ENCODE measurements at places on chromosomes 2 and 18.

- H3K4me1 ChIP-seq = peaks cover 28% of the 10 kb centered on the region
- peak overlapping the region; percentile 74 for H3K27ac ChIP-seq
- H3K36me3 ChIP-seq = no peaks in the 10 kb centered on the region
- no peak for DNase-seq
- peaks cover 4% of the 10 kb centered on the region for H3K27me3 ChIP-seq
Measured at GRCh38 chr2:17309181-17309580, 209.1 kb downstream of the RAD51AP2 start.

GRCh38 chr18:61679836-61680235 is 213.0 kb downstream of the RNF152 start:
- H3K4me1 ChIP-seq = no peaks in the 10 kb centered on the region
- H3K27me3 ChIP-seq = peaks cover 3% of the 10 kb centered on the region
- H3K27ac ChIP-seq = no peak overlapping the region

- H3K36me3 ChIP-seq = no peaks in the 10 kb centered on the region
- peaks cover 6% of the 10 kb centered on the region for H3K4me1 ChIP-seq
- peaks cover 3% of the 10 kb centered on the region for H3K27me3 ChIP-seq
- DNase-seq = no peak
Measured at GRCh38 chr2:178234648-178235047, 40.3 kb downstream of the OSBPL6 start.

GRCh38 chr2:11784747-11785610 is 38.5 kb downstream of the LPIN1 start:
- DNase-seq = peak; percentile 70
- H3K4me1 ChIP-seq = no peaks in the 10 kb centered on the region
- H3K36me3 ChIP-seq = peaks cover 38% of the 10 kb centered on the region
- H3K27ac ChIP-seq = no peak overlapping the region
- H3K4me3 ChIP-seq = peak overlapping the region; percentile 16
- peaks cover 5% of the 10 kb centered on the region for H3K27me3 ChIP-seq

GRCh38 chr18:76821356-76821874 is 942 bp upstream of the ZNF236 start:
- peaks cover 13% of the 10 kb centered on the region for H3K4me1 ChIP-seq
- H3K27me3 ChIP-seq = peaks cover 18% of the 10 kb centered on the region
- H3K36me3 ChIP-seq = peaks cover 7% of the 10 kb centered on the region
- H3K27ac ChIP-seq = peak overlapping the region; percentile 64
- DNase-seq = no peak

GRCh38 chr18:7155887-7156286 is 38.3 kb upstream of the LAMA1 start:
- H3K4me1 ChIP-seq = peaks cover 2% of the 10 kb centered on the region
- no peaks in the 10 kb centered on the region for H3K27me3 ChIP-seq
- H3K36me3 ChIP-seq = no peaks in the 10 kb centered on the region
- H3K4me3 ChIP-seq = no peak overlapping the region

- H3K36me3 ChIP-seq = no peaks in the 10 kb centered on the region
- H3K4me1 ChIP-seq = no peaks in the 10 kb centered on the region
- H3K27ac ChIP-seq = no peak overlapping the region
- no peak overlapping the region for H3K4me3 ChIP-seq
Measured at GRCh38 chr18:29644276-29644675, 1398.3 kb downstream of the DSC3 start.

DNA sequence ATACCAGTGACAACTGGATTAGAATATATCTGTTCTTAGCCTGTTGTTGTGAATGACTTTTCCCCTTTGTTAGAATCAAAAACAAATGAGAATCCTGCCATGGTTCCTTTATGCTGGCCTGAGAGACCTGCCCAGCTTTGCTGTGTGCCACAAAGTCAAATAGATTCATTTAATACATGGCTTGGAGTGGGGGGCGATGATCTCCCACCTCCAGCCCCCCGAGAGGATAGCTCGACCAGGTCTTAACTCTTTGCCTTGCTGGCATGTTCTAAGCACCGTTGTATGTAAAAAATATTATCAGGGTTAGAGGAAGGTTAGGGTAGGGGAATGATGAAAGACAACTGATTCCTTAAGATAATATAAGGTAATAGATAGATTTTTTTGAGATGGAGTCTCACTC is 22.2 kb upstream of the DGKD start:
- H3K36me3 ChIP-seq = no peaks in the 10 kb centered on the region
- DNase-seq = no peak
- H3K27me3 ChIP-seq = peaks cover 6% of the 10 kb centered on the region
- H3K4me3 ChIP-seq = no peak overlapping the region

DNA sequence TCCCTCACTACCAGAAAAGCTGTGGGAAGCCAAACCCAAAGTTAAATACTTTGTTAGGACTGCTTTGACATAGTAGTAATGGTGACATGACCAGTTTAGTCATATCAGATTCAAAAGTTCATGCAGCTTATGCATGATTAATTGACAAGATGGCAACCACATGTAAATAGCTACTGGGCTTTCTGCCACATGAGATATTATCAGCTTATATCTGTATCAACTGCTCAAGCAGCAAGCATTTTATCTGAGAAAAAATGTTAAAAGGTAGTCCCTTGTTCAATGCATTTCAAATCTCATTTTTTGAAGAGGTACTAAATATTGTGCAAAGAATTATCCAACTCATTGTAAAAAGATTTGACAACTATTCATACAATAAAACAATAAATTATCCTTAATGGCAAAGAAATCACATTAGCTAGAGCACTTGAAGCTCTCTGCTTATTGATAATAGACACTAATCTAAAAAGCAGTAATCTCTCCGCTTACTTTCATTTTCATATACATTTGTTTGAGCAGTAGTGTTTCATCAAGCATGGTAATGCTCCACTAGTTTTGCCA is 993.6 kb upstream of the NXPH2 start:
- H3K36me3 ChIP-seq = no peaks in the 10 kb centered on the region
- no peaks in the 10 kb centered on the region for H3K27me3 ChIP-seq
- no peak for DNase-seq
